ENCODE measurements at places on chromosomes 7 and 10. TPM values are rescaled to one million over a fixed set of nuclear protein-coding genes. Genes with fewer than 3 reads are reported as not detected.

ZKSCAN5 gene
- total RNA-seq: 8.1 TPM

ASB10 gene
- total RNA-seq: not detected

PAPOLB gene
- total RNA-seq: 0.07 TPM

POLR2J2 gene
- total RNA-seq: 3.7 TPM

TMEM213 gene
- not detected for total RNA-seq

COMMD3 gene
- total RNA-seq: 27.1 TPM

EVX1 gene
- total RNA-seq: not detected

STOX1 gene
- 0.13 TPM for total RNA-seq

PDE1C gene
- total RNA-seq: 89.5 TPM

LBX1 gene
- not detected for total RNA-seq

GRM3 gene
- total RNA-seq: not detected

GSTO2 gene
- total RNA-seq: 4.6 TPM

NME8 gene
- total RNA-seq: not detected

CYP26C1 gene
- 0.07 TPM for total RNA-seq
